ENCODE measurements at places on chromosomes 2 and 18. TPM values are rescaled to one million over a fixed set of nuclear protein-coding genes. Genes with fewer than 3 reads are reported as not detected.
A peak's percentile ranks its signal among the peaks of the same experiment; 100 is the strongest.

Gene PROM2
- 0.22 TPM for total RNA-seq

DNA sequence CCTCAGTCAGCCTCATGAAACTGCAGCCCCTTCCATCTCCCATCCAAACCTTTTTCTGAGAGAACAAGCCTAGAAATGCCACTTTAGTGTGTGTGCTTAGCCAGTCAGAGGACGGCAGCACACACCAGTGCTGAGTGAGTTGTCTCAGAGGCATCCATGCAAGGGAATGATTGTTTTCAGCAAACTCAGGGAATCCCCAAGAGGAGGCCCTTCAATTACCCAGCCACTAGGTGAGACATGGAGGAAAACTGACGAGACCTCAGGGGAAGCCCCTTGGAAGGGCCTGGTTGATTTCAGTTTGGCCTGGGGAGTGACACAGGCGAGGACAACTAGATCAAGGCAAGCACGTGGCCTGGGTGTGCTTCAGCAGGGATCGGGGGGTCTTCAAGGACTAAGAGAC is 49.7 kb downstream of the APOB start:
- no peak for DNase-seq
- no peaks in the 10 kb centered on the region for H3K27me3 ChIP-seq
- no peak overlapping the region for H3K27ac ChIP-seq
- no peaks in the 10 kb centered on the region for H3K4me1 ChIP-seq

- peaks cover 77% of the 10 kb centered on the region for H3K36me3 ChIP-seq
- DNase-seq = no peak
These were observed 5.7 kb downstream of the ERCC3 start for GRCh38 chr2:127288274-127288673.

Gene RNF152
- total RNA-seq = 5.4 TPM

Gene GPR39
- 3.8 TPM for total RNA-seq

GRCh38 chr18:56647951-56648893 is 2.9 kb upstream of the WDR7 start:
- no peak for DNase-seq
- H3K4me1 ChIP-seq = 0 out of 2 replicates have a peak, but pooled peaks cover 7% of the 10 kb centered on the region
- no peaks in the 10 kb centered on the region for H3K36me3 ChIP-seq

Gene MYCN
- total RNA-seq = not detected

GRCh38 chr2:181376442-181376841 is 80.7 kb upstream of the ITGA4 start:
- H3K36me3 ChIP-seq = no peaks in the 10 kb centered on the region
- H3K27me3 ChIP-seq = no peaks in the 10 kb centered on the region
- H3K27ac ChIP-seq = no peak overlapping the region
- peaks cover 27% of the 10 kb centered on the region for H3K4me1 ChIP-seq
- no peak overlapping the region for H3K4me3 ChIP-seq
- no peak for DNase-seq

- no peak for DNase-seq
- no peak overlapping the region for H3K4me3 ChIP-seq
- no peaks in the 10 kb centered on the region for H3K4me1 ChIP-seq
- H3K27ac ChIP-seq = no peak overlapping the region
- H3K36me3 ChIP-seq = no peaks in the 10 kb centered on the region
- H3K27me3 ChIP-seq = no peaks in the 10 kb centered on the region
These were observed 366.7 kb downstream of the FIGN start for GRCh38 chr2:163369111-163369510.

Gene IL36G
- not detected for total RNA-seq

Gene LBX2
- total RNA-seq = 0.38 TPM

Gene IL36A
- not detected for total RNA-seq

DNA sequence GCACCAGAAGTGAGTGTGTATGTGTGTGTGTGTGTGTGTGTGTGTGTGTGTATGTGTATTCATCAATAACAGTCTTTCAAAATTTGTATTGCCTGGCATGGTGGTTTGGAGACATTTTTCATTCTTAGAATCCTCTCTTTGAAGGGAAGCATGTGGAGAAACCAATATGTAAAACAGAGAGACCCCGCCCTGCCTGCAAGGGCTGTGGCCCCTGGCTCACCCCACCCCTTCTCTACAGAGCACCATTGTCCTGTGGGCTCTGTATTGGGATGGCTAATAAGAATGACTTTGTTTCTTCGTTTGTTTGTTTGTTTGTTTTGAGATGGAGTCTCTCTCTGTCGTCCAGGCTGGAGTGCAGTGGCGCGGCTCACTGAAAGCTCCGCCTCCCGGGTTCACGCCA is 65.9 kb downstream of the GNAL start:
- no peaks in the 10 kb centered on the region for H3K4me1 ChIP-seq
- no peak overlapping the region for H3K27ac ChIP-seq
- peaks cover 40% of the 10 kb centered on the region for H3K27me3 ChIP-seq

DNA sequence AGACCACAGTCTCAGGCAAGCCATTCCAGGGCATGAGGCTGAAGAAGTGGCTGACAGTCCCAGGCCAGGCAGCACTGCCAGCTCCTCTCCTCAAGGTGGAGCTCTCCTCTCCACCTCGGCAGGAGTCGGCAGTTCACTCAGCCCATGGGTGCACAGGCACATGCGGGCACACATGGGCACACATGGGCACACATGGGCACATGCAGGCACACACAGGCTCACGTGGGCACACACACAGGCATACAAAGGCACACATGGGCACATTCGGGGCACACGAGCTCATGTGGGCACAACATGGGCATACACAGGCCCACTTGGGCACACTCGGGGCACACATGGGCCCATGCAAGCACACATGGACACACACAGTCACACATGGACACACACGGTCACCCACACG is 65.3 kb upstream of the TAF1B start:
- no peak overlapping the region for H3K4me3 ChIP-seq
- H3K36me3 ChIP-seq = no peaks in the 10 kb centered on the region
- H3K4me1 ChIP-seq = 0 out of 2 replicates have a peak, but pooled peaks cover 3% of the 10 kb centered on the region
- H3K27me3 ChIP-seq = no peaks in the 10 kb centered on the region

GRCh38 chr2:205324355-205324754 is 357.9 kb upstream of the NRP2 start:
- H3K27me3 ChIP-seq = no peaks in the 10 kb centered on the region
- no peak overlapping the region for H3K4me3 ChIP-seq
- no peak overlapping the region for H3K27ac ChIP-seq

DNA sequence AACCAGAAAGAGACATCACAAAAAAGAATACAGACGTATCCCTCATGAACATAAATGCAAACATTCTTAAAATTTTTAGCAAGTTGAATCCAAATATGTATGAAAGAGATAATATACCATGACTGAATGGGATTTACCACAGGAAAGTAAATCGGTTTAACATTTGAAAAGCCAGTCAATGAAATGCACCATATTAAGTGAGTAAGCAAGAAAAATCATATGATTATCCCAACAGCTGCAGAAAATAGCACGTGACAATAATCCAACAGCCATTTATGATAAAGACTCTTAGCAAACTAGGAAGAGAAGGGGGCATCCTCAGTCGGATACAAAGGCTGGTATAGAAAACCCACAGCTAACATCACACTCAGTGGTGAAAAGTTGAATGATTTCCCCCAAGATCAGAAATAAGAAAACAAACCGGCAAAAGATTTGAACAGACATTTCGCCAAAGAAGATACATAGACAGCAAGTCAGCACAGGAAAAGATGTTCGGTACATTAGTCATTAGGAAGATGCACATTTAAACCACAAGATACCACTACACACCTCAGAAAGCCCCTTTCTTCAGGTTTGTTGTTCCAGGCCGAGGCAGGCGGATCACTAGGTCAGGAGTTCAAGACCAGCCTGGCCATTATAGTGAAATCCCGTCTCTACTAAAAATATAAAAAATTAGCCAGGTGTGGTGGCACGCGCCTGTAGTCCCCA is 144.3 kb downstream of the INHBB start:
- no peaks in the 10 kb centered on the region for H3K36me3 ChIP-seq
- H3K4me3 ChIP-seq = no peak overlapping the region
- no peaks in the 10 kb centered on the region for H3K27me3 ChIP-seq
- H3K27ac ChIP-seq = no peak overlapping the region
- DNase-seq = no peak

DNA sequence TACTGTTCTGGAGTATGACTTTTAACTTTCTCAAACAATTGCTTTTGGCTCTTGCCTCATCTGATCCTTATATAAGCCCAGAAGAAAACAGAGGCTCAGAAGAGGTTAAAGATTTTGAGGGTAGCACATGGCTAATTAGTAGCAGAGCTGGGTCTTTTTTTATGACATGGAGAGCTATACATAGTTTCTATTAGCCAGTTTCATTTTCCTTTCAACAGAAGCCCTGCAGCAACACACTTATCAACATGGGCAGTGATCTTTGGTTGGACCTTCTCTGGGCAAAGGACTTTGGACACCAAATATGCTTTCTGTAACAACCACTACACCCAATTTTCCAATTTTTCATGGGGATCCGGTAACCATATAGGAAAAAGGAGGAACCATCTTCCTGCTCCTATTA is 64.9 kb downstream of the NCKAP5 start:
- H3K4me3 ChIP-seq = no peak overlapping the region
- DNase-seq = no peak
- H3K36me3 ChIP-seq = no peaks in the 10 kb centered on the region

Gene MOCOS
- 26.2 TPM for total RNA-seq

- DNase-seq = peak; percentile 16
- H3K36me3 ChIP-seq = no peaks in the 10 kb centered on the region
- no peaks in the 10 kb centered on the region for H3K4me1 ChIP-seq
- H3K4me3 ChIP-seq = no peak overlapping the region
These were observed 45.1 kb downstream of the SLC9A2 start for GRCh38 chr2:102664471-102664909.

GRCh38 chr2:67323209-67323991 is 73.7 kb upstream of the ETAA1 start:
- H3K36me3 ChIP-seq = no peaks in the 10 kb centered on the region
- DNase-seq = no peak
- H3K4me3 ChIP-seq = no peak overlapping the region
- H3K27me3 ChIP-seq = no peaks in the 10 kb centered on the region

GRCh38 chr18:62107881-62108280 is 79.0 kb downstream of the PIGN start:
- no peak for DNase-seq
- H3K4me3 ChIP-seq = no peak overlapping the region
- H3K27me3 ChIP-seq = no peaks in the 10 kb centered on the region
- H3K27ac ChIP-seq = no peak overlapping the region
- no peaks in the 10 kb centered on the region for H3K36me3 ChIP-seq

GRCh38 chr18:52288403-52289004 is 51.5 kb upstream of the DCC start:
- H3K36me3 ChIP-seq = no peaks in the 10 kb centered on the region
- no peaks in the 10 kb centered on the region for H3K4me1 ChIP-seq
- H3K4me3 ChIP-seq = no peak overlapping the region
- peak; percentile 13 for DNase-seq
- no peaks in the 10 kb centered on the region for H3K27me3 ChIP-seq

Gene CHST10
- total RNA-seq = 12.9 TPM

DNA sequence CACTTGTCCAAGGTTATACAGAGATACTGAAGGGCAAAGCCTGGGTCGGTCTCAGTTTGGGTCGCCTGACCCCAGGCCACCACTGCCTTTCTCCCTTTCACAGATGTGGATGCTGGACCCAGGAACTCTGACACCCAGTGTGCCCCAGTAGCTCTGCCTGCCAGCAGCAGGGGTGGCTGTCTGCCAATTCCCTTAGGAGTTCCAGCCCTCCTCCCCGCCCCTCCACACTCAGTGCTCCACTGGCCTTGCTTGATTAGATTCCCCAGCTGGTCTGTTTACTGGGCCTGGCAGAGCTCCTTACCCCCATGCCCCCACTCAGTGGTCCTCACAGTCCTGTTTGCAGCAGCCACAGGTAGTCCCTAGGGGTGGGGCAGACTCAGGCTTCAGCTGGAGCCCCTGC is 75.5 kb downstream of the NPAS2 start:
- no peaks in the 10 kb centered on the region for H3K36me3 ChIP-seq
- H3K27me3 ChIP-seq = no peaks in the 10 kb centered on the region
- H3K27ac ChIP-seq = no peak overlapping the region
- H3K4me3 ChIP-seq = no peak overlapping the region

Gene SLC4A3
- 0.54 TPM for total RNA-seq

DNA sequence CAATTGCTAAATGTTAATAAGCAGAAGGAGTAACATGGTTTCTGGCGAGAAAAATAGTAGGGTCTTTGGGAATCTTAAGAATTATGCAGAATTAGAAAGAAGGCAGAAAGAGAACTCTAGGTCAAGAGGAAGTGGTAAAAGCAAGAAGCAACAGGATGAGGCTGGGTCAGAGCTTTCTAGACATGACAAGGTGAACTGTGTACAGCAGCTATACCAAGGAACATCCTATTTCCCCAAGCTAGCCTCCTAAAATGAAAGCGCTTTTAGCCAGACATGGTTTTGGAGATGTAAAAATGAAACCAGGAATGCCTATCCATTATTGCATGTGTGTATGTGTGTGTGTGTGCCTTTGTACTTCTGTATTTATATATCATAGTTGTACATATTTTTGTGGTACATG is 42.3 kb upstream of the STAT1 start:
- peaks cover 19% of the 10 kb centered on the region for H3K4me1 ChIP-seq
- no peaks in the 10 kb centered on the region for H3K36me3 ChIP-seq
- no peaks in the 10 kb centered on the region for H3K27me3 ChIP-seq
- H3K27ac ChIP-seq = no peak overlapping the region

GRCh38 chr18:9803698-9804516 is 81.9 kb upstream of the TXNDC2 start:
- peaks cover 10% of the 10 kb centered on the region for H3K4me1 ChIP-seq
- peak; percentile 22 for DNase-seq
- no peaks in the 10 kb centered on the region for H3K27me3 ChIP-seq
- H3K36me3 ChIP-seq = no peaks in the 10 kb centered on the region
- H3K27ac ChIP-seq = no peak overlapping the region

DNA sequence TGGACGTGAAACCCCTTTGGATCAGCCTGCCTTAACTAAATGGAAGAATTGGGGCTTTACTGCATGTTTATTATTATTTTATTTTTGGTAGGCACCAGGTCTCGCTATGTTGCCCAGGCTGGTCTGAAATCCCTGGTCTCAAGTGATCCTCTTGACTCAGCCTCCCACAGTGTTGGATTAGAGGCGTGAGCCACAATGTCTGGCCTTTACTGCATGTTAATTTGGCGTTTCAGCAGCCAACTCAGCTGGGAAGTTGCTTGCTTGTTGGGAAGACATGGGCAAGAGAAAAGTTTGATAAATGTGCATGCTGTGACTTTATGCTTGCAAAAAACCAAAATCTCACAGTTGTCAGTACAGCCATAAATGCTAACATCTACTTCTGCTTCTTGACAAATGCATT is 105.1 kb downstream of the FMNL2 start:
- H3K4me3 ChIP-seq = no peak overlapping the region
- no peak for DNase-seq
- no peak overlapping the region for H3K27ac ChIP-seq
- H3K27me3 ChIP-seq = no peaks in the 10 kb centered on the region

GRCh38 chr18:37575646-37576045 is 10.0 kb upstream of the CELF4 start:
- H3K27me3 ChIP-seq = peaks cover 12% of the 10 kb centered on the region
- no peaks in the 10 kb centered on the region for H3K4me1 ChIP-seq
- H3K36me3 ChIP-seq = no peaks in the 10 kb centered on the region
- no peak for DNase-seq
- H3K27ac ChIP-seq = no peak overlapping the region

DNA sequence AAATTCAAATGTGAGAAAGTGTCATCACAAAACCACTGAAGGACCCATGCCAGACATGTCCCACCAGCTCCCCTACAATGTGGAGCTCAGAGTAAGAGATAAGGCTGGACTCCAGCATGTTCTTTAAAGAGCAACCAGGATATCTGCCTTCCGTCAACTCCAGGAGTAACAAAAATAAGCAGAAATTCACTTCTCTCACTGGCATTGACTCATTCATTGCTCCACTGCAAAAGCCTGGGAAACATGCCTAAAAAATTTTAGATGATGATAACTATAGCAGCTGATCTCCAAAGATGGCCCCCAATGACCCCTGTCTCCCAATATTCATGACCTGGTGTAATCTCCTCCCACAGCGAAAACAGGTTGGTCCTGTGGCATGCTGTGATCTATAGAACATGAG is 314.5 kb downstream of the NCKAP5 start:
- no peak for DNase-seq
- no peaks in the 10 kb centered on the region for H3K27me3 ChIP-seq
- H3K4me3 ChIP-seq = no peak overlapping the region
- H3K36me3 ChIP-seq = no peaks in the 10 kb centered on the region

Gene VIL1
- total RNA-seq = not detected

Gene HOXD9
- total RNA-seq = 7.0 TPM
